T-helper 2 cell treated with Interferon-gamma antibody and Interleukin-4, amounts not matched to agents 5 μg/mL and 100 μg/mL, for 36 hours (primary cell): ENCODE measurements at places on chromosomes 1 and 21.

DNA sequence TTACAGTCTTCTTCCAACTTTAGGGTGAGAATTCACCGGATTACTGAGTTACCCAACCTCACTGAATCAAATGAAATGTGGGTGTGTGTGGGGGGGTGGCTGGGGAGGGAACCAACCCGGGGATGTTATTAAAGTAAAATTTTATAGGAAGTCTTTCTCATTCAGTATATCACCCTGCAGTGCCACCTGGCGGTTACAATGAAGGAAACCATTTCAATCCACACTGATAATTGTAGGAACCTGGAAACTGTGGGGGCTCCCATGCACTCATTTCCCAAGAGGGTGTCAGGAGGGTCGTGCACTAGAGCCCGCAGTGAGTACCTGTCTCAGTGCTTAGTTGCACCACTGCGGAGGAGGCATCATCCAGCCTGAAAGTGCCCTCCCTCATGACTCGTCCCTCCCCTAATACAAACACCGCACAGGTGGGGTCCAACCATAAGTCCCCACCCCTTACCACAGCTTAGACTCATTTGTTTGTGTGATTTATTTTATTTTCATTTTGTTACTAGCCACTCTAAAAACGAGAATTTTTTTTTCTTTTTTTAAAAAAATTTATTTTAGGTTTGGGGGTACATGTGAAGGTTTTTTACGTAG, 29.1 kb upstream of the IGSF5 start:
- no peak for DNase-seq

GRCh38 chr1:75165264-75165663, 31.1 kb downstream of the LHX8 start:
- DNase-seq: no peak

- no peak for DNase-seq
Observed at GRCh38 chr1:209260136-209260535, 323.4 kb upstream of the CAMK1G start.

- DNase-seq: no peak
Observed at GRCh38 chr1:234969011-234969441, 159.6 kb downstream of the TOMM20 start.

- DNase-seq: no peak
Observed at GRCh38 chr1:113904293-113904673, 316 bp downstream of the AP4B1 start.
